Stimulated activated CD4-positive, alpha-beta T cell treated with anti-CD3 and anti-CD28 coated beads, Interleukin-12 subunit alpha, Interleukin-12 subunit beta, amount 100 ng/mL, for 24 hours (primary cell): ENCODE measurements at places on chromosomes 5 and 9.

DNA sequence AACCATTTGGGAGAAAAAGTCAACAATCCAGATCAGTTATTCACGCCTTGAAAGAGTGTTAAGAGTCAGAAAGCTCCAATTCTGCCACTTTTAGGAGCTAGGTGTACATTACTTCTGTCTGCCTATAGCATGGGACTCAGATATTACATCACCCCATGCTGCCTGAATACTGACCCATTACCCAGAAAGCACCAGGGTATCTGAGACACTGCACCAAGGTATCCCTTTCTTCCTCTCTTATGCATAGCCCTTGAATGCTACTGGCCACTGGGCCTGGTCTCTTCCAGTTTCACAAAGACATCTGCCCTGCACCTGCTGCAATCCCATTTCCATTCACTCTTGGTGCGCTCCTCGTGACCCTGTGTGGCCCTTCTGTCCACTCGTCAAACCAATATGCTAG is 2.6 kb downstream of the STRBP start:
- DNase-seq = no peak

DNA sequence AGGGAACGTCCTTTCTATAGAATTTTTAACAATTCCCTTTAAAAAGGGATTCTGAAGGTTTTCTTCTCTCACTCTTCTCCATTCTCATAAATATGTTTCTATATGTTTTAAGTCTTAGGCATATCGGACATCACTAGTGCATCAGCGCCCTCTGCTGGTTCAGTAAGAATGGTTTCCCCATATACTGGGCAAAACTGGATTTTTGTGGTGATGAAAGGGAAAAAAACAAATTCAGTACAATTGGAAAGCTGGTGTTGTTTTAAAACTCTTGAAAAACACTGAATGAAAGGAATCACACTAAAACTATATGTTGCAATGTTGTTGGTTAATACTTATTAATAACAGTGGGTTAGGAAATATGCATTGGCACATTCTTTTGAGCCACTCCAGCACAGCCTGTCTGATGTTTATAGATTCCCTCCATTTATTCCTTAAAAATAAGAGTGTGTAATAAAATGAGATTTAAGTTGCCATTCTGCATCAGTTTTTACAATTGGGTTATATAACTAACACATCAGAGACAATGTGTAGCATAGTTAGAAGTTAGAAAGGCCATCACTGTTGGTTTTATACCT is 15.8 kb downstream of the CWC27 start:
- DNase-seq = peak; percentile 63

DNA sequence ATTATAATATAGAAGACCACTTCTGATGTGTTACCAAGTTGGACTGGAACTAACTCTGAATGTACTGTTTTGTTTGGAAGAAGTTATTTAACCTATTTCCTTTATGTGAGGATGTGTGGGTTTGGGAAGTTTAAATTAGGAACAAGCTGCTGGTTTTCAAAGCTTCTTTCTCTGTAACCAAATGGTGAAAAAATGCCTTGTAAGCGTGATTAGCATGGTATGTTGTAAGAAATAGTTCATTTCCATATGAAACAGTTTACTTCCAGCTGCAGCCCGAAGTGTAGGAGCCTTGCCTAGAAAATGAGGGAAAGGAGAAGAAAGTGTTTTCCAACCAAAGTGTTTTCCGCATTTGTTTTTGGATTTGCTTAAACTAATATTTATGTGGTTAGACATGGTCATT is 36.0 kb downstream of the TTC1 start:
- DNase-seq = no peak

GRCh38 chr5:61675015-61675692 is 343.1 kb downstream of the ZSWIM6 start:
- DNase-seq = no peak

DNA sequence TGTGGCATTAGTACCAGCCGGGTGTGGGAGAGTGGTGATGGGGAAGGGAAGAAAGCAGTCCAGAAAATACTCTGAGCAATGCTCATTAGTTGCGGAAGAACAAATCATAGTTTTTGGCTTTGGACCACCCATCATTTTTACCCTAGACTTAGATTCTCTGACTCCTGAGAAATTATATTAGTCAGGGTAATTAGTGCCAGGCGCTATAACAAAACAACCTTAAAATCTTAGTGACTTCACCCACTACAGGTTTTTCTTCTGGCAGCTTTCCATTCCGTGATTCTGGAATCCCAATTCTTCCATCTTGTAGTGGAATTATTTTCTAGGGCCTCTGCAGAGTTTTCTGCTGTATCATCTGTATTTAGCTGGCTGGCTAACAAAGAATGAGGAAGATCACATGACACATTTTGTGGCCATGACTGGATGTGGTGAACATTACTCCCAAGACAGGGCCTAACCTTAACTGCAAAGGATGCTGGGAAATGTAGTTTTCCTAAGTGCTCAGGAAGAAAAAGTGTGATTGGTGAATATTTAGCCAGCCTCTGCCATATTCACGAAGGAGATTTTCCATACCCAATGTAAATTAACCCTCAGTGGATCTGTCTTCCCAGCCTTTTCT is 373.0 kb upstream of the MEF2C start:
- DNase-seq = no peak

- DNase-seq = no peak
These were observed 14.1 kb upstream of the MAP1B start for GRCh38 chr5:72093217-72093616.

DNA sequence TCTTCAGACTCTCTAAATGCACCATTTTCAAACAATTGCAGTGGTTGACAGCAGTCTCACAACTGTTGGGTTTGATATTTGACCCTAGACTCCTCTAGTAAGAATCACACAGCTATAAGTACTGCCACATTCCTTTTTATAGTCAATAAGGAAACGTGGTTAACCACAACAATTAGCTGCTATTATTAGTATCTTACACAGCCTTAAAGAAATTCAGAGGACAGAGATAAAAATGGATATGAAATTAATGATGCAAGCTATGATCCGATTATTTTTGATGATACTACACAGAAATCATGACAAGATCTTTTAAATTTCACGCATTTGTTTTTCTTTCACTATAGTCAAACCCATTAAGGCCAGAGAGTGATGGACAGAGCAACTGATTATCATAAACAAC is 288.6 kb upstream of the C9orf72 start:
- no peak for DNase-seq

GRCh38 chr9:92159058-92159457 is 43.8 kb upstream of the SPTLC1 start:
- no peak for DNase-seq

- no peak for DNase-seq
These were observed 15.3 kb downstream of the MTMR12 start for GRCh38 chr5:32297181-32298058.

- DNase-seq = no peak
These were observed 146.1 kb downstream of the TMEM167A start for GRCh38 chr5:82931110-82931509.

- no peak for DNase-seq
These were observed 70.8 kb downstream of the MRPL36 start for GRCh38 chr5:1728846-1729245.

DNA sequence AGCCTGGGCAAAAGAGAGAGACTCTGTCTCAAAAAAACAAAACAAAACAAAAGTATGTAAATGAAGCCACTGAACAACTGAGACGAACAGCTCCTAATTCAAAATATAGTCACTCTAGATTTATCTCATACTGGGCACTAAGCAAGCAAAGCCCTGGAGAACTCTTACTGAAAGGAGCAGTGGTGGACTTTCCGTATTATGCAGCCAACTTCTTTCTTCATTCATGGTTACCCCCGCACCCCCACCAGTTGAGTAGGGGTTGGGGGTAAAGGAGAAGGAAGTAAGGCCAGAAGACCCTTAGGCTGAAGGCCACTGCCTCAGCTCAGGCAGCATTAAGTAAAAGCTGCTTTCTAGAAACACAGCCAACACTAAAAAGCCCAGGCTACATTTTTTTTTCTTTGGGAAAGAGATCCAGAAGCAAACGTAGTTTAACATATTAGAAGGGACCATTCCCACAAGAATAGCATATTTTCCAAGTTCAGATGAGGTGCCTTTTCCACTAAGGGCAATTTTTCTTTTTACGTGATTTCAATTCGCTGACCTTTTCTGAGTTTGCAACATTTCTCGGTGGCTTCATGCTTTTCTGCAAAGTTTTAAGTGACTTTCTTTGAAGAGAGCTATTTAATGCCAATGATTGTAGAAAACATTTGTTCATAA is 55.3 kb downstream of the MAPKAP1 start:
- DNase-seq = no peak

- DNase-seq = no peak
These were observed 94.9 kb upstream of the MINAR2 start for GRCh38 chr5:129653057-129653375.

DNA sequence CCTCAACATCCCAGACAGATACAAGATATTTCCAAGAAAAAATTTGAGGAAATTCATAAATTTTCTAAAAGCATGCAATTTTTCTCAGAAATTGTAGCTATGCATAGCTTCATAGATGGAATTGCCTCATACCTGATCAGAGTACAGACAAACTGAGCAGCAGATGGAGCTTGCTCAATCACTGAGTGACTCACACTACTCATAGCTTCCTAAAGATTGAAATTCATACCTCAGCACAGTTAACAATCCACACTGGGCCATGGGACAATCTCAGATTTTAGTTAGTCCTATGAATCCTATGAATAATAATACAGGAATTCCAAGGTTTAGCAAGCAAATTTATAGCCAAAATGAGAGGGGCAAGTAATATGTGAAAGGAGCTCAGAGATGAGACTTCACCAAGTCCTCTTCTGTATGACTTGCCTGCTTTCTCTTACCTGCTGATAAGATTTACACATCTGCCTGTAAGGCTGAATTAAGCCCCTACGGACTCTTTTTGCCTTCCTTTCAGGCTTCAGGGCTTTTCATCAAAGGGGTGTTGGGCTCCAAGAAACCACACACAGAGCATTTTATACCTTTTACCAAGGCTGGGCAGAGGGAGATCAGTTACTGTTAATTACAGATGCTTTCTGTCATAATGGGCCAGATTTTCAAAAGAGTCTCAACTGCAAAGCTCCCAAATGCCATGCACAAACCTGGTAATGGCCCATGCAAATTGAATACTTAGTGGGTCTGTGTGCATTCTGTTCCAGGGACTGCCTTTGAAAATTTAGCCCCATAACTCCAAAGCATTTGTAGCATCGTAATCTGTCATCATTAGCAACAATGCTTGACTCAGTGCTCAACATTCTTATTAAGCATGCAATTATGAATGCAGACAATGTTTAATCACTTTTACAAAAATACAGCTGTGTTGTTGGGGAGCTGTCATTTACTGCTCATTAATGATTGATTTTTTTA is 439.3 kb downstream of the DTWD2 start:
- no peak for DNase-seq

DNA sequence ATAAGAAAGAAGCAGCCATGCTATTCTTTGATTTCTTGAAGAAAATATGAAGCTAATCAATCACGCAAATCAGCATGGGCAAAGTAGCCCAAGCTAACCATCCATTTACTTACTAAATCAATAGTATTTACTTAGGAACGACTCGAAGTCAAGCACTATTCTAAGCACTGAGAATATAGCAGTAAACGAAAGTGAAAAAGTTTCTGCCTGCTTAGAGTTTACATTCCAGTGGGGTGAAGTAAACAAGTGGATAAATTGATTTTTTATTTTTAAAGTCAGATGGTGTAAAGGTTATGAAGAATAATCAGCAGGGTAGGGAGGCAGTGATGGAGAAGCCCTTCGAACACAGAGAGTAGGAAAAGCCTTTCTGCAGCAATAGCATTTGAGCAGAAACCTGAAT is 5.5 kb downstream of the TSTD2 start:
- no peak for DNase-seq

DNA sequence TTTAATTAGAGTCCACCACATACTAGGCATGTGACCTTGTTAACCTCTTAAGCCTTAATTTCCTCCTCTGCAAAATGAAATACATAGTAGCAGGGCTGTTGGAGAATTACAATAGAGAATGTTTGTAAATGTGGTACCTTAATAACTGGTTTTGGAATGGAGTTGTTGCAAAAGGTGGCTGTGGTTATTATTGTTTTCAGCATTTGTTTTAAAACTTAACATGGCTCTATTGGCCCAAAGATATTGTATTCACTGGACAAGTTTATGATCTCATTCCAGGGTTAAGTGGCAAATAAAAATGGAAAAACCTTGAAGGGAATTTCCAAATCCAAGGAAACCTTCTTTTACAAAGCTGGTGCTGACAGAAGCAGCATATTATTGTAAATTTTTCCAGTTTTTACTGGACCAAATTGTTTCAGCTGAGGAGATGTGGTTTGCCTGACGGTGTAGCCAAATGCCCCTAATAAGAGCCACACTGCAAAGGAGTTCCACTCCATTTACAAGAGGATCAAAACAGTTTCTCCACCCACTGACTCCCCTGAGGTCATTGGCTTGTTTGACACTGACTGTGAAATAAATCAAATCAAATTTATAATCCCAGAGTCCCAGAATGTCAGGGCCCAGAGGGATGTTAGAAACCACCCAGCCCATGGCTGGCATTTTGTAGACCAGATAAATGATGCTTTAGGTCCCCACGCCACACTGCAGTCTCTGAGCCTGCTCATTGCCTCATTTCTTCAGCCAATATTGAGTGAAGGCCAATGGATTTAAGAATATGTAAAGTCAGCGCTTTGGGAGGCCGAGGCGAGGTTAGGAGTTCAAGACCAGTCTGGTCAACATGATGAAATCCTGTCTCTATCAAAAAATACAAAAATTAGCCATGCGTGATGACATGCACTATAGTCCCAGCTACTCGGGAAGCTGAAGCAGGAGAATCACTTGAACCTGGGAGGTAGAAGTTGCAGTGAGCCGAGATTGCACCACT is 45.2 kb downstream of the ADRA1B start:
- DNase-seq = no peak

DNA sequence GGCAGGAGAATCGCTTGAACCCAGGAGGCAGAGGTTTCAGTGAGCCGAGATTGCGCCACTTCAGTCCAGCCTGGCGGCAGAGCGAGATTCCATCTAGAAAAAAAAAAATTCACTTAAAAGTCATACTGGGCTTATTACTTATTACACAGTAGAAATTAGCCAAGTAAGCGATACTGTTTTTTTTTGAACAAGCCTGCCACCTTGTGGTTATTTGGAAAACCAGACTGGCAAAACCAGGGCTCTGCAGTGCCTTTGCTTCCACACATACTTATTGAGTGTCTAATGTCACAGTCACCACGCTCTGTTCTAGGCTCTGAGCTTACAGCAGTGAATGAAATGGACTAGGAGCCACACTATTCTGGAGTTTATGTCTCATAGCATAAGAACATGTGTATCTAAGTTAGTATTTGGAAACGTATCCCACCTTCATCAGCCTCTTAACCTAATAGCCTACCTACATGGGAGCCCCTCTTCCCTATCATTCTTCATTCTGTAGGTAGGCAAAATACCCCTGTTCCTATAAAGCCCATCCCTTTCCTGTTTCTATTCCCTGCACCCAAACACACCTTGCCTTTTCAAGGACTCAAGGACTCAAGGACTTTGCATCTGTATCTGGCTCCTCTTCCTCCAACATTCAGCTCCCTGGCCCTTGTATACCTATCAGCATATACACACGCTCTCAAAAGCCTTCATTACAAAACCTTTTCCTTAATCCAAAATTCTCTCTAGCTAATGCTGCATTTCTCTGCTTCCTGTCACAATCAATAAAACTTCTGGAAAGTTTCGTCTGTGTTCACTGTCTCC is 13.9 kb upstream of the BASP1 start:
- no peak for DNase-seq
